ENCODE measurements at places on chromosomes 2 and 18. TPM values are rescaled to one million over a fixed set of nuclear protein-coding genes. Genes with fewer than 3 reads are reported as not detected.

DNA sequence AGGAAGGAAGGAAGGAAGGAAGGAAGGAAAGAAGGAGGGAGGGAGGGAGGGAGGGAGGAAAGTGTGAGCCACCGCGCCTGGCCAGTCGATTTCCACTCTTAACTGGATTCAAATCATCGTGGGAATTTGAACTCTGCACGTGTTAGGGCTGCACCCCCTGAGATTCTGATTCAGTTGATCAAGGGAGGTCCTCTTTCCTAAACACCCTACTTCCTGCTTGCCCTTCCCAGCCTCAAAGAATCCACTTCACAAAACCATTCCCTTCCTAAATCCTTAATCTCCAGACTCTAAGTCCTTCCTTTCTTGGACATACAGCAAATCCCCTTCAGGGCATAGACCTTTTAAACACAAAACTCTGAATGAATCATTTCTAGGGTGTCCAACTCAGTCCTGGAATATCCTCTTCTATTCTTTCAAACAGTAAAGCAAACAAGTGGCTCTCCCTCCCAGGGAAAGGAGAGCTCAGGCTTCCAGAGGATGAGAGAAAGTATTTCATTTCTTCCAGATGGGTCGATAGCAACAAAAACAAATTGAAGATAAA is 68.2 kb upstream of the MBOAT2 start:
- peak overlapping the region; percentile 88 for H3K27ac ChIP-seq
- peaks cover 41% of the 10 kb centered on the region for H3K4me1 ChIP-seq
- no peak overlapping the region for H3K4me3 ChIP-seq

DNA sequence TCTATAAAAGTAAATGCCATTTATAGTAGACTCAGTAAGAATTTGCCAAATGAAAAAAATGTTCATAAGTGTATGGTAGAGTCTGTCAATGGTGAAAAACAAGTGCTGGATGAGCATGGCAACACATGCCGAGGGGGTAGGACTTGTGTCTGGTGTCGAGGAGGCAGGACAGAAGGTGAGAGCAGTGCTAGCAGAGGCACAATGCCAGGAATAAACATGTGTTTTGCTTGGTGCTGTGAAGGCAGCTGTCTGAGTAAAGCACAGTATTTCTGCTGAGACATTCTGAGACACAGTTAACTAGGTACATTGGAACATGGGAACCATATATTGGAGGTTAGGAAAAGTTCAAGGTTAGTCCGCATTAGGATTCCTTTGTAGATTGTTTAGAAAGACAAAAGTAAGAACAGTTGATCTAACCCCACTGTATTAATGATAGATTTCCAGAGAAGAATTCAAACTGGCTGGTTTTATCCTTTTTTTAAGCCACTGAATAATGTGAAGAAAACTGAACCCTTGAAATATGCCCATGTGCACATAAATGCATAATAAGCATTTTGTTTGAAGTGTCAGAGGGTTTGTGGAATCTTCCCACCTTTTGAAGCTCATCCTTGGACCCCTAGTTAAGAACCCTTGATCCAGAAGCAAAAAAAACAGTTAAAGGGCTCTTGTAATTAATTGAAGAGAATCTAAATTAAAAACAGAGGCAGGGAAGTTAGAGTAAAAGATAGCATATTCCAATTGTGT is 7.1 kb downstream of the RBM45 start:
- peaks cover 12% of the 10 kb centered on the region for H3K36me3 ChIP-seq
- H3K27me3 ChIP-seq = no peaks in the 10 kb centered on the region

GRCh38 chr2:190545093-190545492 is 10.6 kb upstream of the NEMP2 start:
- no peaks in the 10 kb centered on the region for H3K4me1 ChIP-seq
- no peaks in the 10 kb centered on the region for H3K36me3 ChIP-seq
- no peak overlapping the region for H3K27ac ChIP-seq
- no peaks in the 10 kb centered on the region for H3K27me3 ChIP-seq
- no peak for DNase-seq

Gene PSMA8
- total RNA-seq = not detected

Gene ACVR1C
- total RNA-seq = 0.04 TPM

Gene CYTIP
- total RNA-seq = not detected

DNA sequence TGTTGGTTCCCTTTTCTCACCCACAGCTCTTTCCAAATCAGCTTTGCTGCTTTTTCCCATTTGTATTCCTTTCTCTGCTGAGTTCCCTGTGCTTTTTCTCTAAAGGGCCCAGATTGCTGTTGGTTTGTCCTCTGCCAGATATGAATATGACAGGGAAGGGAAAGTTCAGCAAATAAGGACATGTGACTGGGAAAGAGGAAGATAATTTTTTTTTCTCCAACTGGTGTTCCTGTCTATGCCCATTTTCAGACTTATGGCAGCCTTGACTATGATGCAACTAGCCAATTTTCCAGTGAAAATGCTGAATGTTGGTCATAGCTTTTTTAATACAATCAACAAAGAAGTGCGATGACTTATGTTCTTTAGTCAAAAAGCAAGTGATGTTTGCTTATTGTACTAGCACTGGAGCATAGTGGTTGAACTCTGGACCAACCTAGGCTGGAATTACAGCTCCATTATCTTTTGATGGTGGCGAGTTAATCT is 7.7 kb downstream of the MDH1 start:
- H3K27me3 ChIP-seq = no peaks in the 10 kb centered on the region
- peaks cover 13% of the 10 kb centered on the region for H3K36me3 ChIP-seq
- DNase-seq = no peak
- no peak overlapping the region for H3K27ac ChIP-seq
- no peak overlapping the region for H3K4me3 ChIP-seq
- H3K4me1 ChIP-seq = no peaks in the 10 kb centered on the region

DNA sequence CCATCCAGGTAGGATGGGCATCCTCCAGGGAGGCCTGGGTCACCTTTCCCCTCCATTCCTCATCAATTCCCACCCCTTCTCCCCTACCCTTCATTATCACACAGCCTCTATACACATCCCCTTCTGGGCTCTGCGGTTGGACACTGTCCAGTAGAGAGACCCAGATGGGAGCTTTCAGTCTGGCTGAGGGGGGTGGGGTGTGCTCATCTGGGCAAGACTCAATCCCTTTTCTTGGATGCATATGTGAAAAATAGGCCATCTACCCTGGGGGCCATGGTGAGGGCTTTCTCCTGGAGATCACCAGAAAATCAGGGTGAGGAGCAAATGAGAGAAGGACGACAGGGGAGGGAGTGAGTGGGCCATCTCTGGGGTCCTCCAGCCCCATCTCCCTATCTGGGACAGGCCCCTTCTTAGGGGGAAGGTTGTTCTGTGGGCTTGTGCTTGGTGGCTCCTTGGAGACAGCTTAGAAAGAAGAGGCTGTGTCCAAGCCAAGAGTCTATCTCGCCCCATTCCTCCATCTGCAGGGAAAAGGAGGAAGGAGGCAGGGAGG is 160.1 kb downstream of the DYSF start:
- no peak overlapping the region for H3K27ac ChIP-seq
- no peaks in the 10 kb centered on the region for H3K27me3 ChIP-seq
- no peak for DNase-seq
- peaks cover 13% of the 10 kb centered on the region for H3K4me1 ChIP-seq
- no peak overlapping the region for H3K4me3 ChIP-seq
- H3K36me3 ChIP-seq = no peaks in the 10 kb centered on the region

Gene OXER1
- total RNA-seq = not detected

- no peak overlapping the region for H3K27ac ChIP-seq
- no peak overlapping the region for H3K4me3 ChIP-seq
- peaks cover 30% of the 10 kb centered on the region for H3K36me3 ChIP-seq
- no peak for DNase-seq
These were observed 62.1 kb downstream of the NUP35 start for GRCh38 chr2:183186296-183186695.

Gene RNASEH1
- total RNA-seq = 31.0 TPM

Gene C2orf66
- total RNA-seq = not detected

Gene LRRTM1
- not detected for total RNA-seq

- H3K36me3 ChIP-seq = no peaks in the 10 kb centered on the region
- no peak overlapping the region for H3K27ac ChIP-seq
- no peaks in the 10 kb centered on the region for H3K4me1 ChIP-seq
- peaks cover 73% of the 10 kb centered on the region for H3K27me3 ChIP-seq
- no peak for DNase-seq
These were observed 159.5 kb upstream of the ZNF516 start for GRCh38 chr18:76654577-76654976.

DNA sequence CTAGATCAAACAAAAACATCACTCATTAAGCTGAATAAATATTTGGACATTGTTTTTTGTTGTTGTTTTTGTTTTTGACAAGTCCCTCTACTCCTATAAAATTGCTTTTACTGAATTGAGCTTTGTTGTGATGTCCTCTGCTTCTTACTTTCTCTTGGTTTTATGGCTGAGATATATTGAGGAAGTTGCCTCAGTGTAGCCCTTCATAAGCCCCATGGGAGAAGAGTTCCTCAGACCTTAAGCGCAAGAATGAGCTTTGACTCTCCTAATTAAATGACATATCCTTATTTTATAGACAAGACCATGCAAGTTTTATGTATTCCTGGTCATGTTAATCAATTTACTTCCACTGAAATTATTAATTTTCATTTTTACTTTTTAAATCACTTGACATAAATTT is 54.9 kb downstream of the CERKL start:
- H3K27me3 ChIP-seq = no peaks in the 10 kb centered on the region
- no peaks in the 10 kb centered on the region for H3K36me3 ChIP-seq
- no peaks in the 10 kb centered on the region for H3K4me1 ChIP-seq
- DNase-seq = no peak
- no peak overlapping the region for H3K27ac ChIP-seq
- H3K4me3 ChIP-seq = no peak overlapping the region

DNA sequence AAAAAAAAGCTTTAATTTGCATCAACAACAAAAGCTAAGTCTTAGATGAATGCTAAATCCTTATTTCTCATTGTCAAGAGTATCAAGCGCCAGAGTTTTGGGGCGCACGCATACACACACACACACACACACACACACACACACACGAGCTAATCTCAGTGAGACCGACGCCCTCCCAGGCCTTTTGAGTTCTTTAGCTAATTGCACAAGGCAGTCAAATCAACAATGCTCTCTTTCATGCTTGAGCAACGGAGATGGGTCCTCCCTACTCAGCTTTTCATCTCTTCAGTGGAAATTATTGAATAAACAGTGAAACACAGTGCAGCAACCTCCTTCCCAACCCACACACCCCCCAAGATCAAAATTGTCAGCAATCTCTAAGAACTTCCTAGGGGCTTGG is 19.2 kb downstream of the GKN1 start:
- H3K4me1 ChIP-seq = no peaks in the 10 kb centered on the region
- DNase-seq = no peak

GRCh38 chr2:219627103-219628100 is at the start of gene SLC4A3:
Gene SLC4A3, plus strand, starts transcription at chr2:219627630. Its CDS starts 363 bp downstream, at chr2:219627993.
- no peaks in the 10 kb centered on the region for H3K4me1 ChIP-seq
- H3K27me3 ChIP-seq = no peaks in the 10 kb centered on the region
- DNase-seq = no peak

Gene ARL4C
- total RNA-seq = 51.3 TPM

GRCh38 chr18:54147439-54147838 is 77.0 kb downstream of the MBD2 start:
- H3K27ac ChIP-seq = no peak overlapping the region
- no peaks in the 10 kb centered on the region for H3K27me3 ChIP-seq
- DNase-seq = no peak
- peaks cover 32% of the 10 kb centered on the region for H3K4me1 ChIP-seq

DNA sequence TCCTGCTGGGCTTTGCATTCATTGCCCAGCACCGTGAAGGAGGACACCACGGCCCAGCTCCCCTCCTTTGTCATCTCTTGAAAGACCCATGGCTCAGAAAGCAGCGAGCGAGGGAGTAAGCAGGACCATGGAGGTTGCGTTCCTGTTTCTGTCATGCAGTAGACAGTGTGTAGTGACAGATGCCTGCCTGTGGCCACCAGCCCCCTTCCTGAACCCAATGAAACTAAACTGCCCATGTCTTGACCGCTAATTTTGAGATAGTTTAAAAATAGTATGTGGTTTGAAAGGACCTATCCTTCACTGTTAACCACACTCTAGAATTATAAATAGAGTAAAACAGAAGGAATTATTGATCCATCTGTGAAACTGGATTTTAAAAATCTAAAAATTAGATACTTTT is 88.2 kb downstream of the ASAP2 start:
- no peak overlapping the region for H3K27ac ChIP-seq
- H3K27me3 ChIP-seq = no peaks in the 10 kb centered on the region
- H3K36me3 ChIP-seq = peaks cover 20% of the 10 kb centered on the region
- no peak overlapping the region for H3K4me3 ChIP-seq

- 0 out of 2 replicates have a peak, but pooled peaks cover under 1% of the 10 kb centered on the region for H3K4me1 ChIP-seq
- H3K36me3 ChIP-seq = no peaks in the 10 kb centered on the region
- H3K27ac ChIP-seq = no peak overlapping the region
These were observed 374.5 kb upstream of the HS6ST1 start for GRCh38 chr2:128692895-128693742.

DNA sequence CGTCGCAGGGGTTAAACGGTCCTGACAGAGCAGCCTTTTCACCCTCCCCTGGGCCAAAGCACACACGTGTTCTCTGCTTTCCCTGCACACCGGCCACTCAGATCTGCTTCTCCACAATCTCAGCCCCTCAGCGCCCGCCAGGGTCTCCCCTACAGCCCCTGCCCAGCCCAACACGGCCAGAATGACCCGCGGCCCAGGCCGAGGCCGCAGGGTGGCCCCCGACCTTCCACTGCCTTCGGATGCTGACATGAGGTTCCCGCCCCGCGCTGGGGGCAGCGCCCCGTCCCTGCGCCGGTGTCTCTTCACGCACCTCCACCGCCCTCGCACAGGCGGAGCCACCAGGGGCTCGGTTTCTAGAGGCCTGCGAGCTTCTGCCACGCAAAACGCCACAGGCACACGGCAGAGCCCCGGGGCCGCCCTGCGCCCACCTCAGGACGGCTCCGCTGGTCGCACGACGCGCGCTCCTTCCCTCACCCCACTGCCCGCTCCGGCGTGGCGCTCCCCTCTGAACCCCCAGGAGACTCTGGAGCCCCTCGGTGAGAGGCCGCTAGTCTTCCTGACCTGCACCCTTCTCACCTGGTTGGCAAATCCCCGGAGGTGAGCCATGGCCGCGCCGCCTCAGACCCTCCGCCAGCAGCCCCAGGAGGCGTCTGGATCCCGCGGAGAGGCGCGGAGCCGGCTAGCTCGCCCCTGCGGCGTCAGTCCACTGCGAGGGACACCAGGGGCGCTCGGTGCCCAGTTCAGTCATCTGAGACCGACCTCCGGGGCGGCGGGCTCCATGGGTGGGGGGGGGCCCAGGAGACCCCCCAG is 749 bp downstream of the STK25 start:
- peaks cover 19% of the 10 kb centered on the region for H3K4me1 ChIP-seq
- DNase-seq = peak; percentile 82
- no peaks in the 10 kb centered on the region for H3K27me3 ChIP-seq
- H3K27ac ChIP-seq = no peak overlapping the region
- peaks cover 5% of the 10 kb centered on the region for H3K36me3 ChIP-seq

Gene OSGEPL1
- 5.7 TPM for total RNA-seq

- DNase-seq = no peak
- H3K4me1 ChIP-seq = peaks cover 28% of the 10 kb centered on the region
- no peak overlapping the region for H3K27ac ChIP-seq
These were observed 67.1 kb upstream of the EPAS1 start for GRCh38 chr2:46230115-46230571.

- no peaks in the 10 kb centered on the region for H3K27me3 ChIP-seq
- H3K36me3 ChIP-seq = no peaks in the 10 kb centered on the region
- no peak overlapping the region for H3K4me3 ChIP-seq
- no peak for DNase-seq
These were observed 71.3 kb downstream of the PPP1R1C start for GRCh38 chr2:182057002-182057401.

All from PC-9 (cell line).